Ovary (tissue), 10 donors: ENCODE measurements at places on chromosomes 2 and 18. TPM values are rescaled to one million over a fixed set of nuclear protein-coding genes. Genes with fewer than 3 reads are reported as not detected.

SAG gene
- total RNA-seq: not detected

NCKAP5 gene
- total RNA-seq: 2.6 TPM

LAPTM4A gene
- total RNA-seq: 304 TPM

CRACDL gene
- total RNA-seq: 5.0 TPM

DSC3 gene
- total RNA-seq: 0.10 TPM

CCDC68 gene
- 5.4 TPM for total RNA-seq

BOLL gene
- not detected for total RNA-seq

TEKT4 gene
- total RNA-seq: 0.18 TPM

EXOC6B gene
- 56.2 TPM for total RNA-seq

EPAS1 gene
- total RNA-seq: 124 TPM

GRCh38 chr18:13916559-13916958, 1.2 kb upstream of the MC2R start:
- H3K27ac ChIP-seq: no peak overlapping the region
- H3K4me1 ChIP-seq: no peaks in the 10 kb centered on the region
- no peak for DNase-seq
- no peak overlapping the region for H3K4me3 ChIP-seq
- H3K27me3 ChIP-seq: no peaks in the 10 kb centered on the region
- H3K36me3 ChIP-seq: no peaks in the 10 kb centered on the region

- DNase-seq: no peak
- H3K4me3 ChIP-seq: no peak overlapping the region
- H3K36me3 ChIP-seq: no peaks in the 10 kb centered on the region
- no peak overlapping the region for H3K27ac ChIP-seq
Measured at GRCh38 chr18:78984941-78985784, 5.5 kb downstream of the SALL3 start.

GRCh38 chr18:42392416-42392815, 437.4 kb downstream of the PIK3C3 start:
- H3K4me1 ChIP-seq: peaks cover 3% of the 10 kb centered on the region
- no peaks in the 10 kb centered on the region for H3K27me3 ChIP-seq
- no peak for DNase-seq
- H3K4me3 ChIP-seq: no peak overlapping the region

- DNase-seq: no peak
- no peak overlapping the region for H3K27ac ChIP-seq
- H3K36me3 ChIP-seq: no peaks in the 10 kb centered on the region
Measured at GRCh38 chr18:5998907-5999306, 103.6 kb upstream of the TMEM200C start.

GRCh38 chr2:127859712-127860085, 1.7 kb upstream of the POLR2D start:
- H3K4me3 ChIP-seq: no peak overlapping the region
- H3K27me3 ChIP-seq: no peaks in the 10 kb centered on the region
- peaks cover 9% of the 10 kb centered on the region for H3K4me1 ChIP-seq
- H3K36me3 ChIP-seq: no peaks in the 10 kb centered on the region
- no peak overlapping the region for H3K27ac ChIP-seq

- no peaks in the 10 kb centered on the region for H3K36me3 ChIP-seq
- no peak overlapping the region for H3K27ac ChIP-seq
- peaks cover 18% of the 10 kb centered on the region for H3K4me1 ChIP-seq
- no peak for DNase-seq
Measured at GRCh38 chr2:239955087-239955988, 69.8 kb downstream of the NDUFA10 start.

DNA sequence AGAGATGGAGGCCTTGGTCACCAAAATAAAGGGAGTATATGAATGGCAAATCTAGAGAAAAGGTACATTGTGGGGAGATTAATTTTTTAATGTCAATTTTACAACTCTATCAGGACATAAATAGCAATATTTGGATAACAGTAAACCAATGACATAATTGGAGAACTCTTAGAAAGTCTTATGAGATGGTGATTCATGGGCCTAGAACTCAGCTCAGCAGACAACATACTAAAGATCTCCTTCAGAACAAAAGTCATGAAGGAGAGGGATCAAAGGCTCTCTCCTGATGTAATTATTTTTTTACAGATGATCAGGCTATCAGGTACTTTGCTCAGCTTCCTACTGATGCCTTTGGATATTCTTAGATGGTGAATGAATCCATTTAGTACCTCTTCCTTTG, 90.0 kb downstream of the CRACDL start:
- no peak overlapping the region for H3K4me3 ChIP-seq
- H3K27ac ChIP-seq: no peak overlapping the region
- no peak for DNase-seq
- no peaks in the 10 kb centered on the region for H3K4me1 ChIP-seq
- H3K27me3 ChIP-seq: no peaks in the 10 kb centered on the region

DNA sequence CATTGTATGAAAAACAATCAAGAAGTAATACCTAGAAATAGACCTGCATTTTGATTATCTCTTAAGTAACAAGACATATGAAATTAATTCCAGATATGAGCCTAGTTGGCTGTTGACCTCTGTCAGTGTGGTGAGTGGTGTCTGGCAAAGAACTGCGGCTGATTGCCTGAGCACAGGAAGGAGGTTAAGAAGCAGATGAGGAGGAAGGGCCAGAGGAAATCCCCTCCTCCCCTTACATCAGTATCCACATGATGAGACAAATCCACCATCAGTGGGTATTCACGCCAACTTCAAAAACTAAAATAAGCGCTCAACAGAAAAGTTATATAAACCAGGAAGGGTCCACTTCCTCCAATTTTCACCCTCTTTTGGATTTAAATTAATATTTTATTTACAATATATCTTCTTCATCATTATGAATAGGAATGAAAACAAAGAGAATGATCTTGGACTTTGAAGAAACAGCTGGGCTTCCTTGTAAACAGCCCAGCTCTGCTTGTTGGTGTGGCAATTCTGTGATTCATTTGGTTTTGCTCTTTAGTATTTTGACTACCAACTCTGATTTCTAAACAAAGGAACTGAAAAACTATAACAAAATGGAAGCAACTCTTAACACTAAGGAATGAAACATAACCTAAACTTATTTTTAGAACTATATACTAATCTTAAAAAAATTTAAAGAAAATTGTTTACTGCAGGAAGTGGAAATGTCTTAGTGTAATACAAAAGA, 27.3 kb downstream of the RFTN2 start:
- DNase-seq: no peak
- H3K27ac ChIP-seq: no peak overlapping the region
- no peak overlapping the region for H3K4me3 ChIP-seq
- no peaks in the 10 kb centered on the region for H3K27me3 ChIP-seq
- no peaks in the 10 kb centered on the region for H3K4me1 ChIP-seq

DNA sequence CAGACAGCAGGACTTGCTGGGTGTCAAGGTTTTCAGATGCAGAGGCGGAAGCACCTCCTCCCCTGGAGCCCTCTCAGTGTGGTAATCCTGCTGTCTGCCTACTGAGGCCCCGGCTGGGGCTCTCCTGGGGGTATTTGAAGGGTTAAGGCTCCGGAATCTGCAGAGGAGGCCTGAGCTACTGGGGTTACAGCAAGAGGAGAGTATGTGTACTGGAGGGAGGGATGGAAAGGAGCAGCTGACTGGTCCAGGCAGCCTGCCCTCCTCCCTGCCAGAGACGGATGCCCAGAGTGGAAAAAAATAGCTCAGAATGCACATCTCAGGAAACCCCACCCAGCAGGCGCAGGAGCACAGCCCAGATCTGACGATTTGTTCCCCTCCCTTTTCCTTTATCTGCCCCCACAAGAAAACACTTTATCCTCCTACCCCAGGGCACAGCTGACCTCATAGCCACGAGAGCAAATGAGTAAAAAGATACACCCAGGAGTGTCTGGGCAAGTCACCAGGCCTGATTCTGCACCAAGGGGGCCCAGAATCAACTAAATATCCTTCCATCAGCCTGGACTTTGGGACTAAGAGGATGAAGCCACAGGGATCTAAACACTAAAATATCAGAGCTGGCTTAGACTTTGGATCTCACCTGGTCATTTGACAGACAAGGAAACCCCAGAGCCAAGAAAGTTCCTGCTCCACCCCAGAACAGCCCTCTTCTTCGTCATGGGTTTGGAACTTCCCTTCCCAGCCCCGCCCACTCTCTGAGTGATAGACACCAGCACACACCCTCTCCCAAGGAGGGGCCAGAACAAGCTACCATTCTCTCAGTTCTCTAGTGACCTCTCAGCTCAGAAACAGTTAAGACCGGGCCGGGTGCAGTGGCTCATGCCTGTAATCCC, 5.5 kb downstream of the TMBIM1 start:
- DNase-seq: peak; percentile 89
- H3K4me1 ChIP-seq: peaks cover 31% of the 10 kb centered on the region
- H3K27ac ChIP-seq: peak overlapping the region; percentile 58
- no peaks in the 10 kb centered on the region for H3K36me3 ChIP-seq
- H3K27me3 ChIP-seq: no peaks in the 10 kb centered on the region

GRCh38 chr2:188291617-188292347, at the start of gene GULP1:
GULP1 (plus strand) TSS chr2:188291874; CDS start chr2:188477703, 185,829 bp downstream.
- H3K4me1 ChIP-seq: peaks cover 2% of the 10 kb centered on the region
- no peaks in the 10 kb centered on the region for H3K36me3 ChIP-seq
- H3K27ac ChIP-seq: peak within 1 kb of the TSS; percentile 96
- peak within 1 kb of the TSS; percentile 59 for H3K4me3 ChIP-seq

- H3K36me3 ChIP-seq: no peaks in the 10 kb centered on the region
- no peaks in the 10 kb centered on the region for H3K4me1 ChIP-seq
- DNase-seq: no peak
- H3K27me3 ChIP-seq: no peaks in the 10 kb centered on the region
Measured at GRCh38 chr2:128695646-128696220, 377.1 kb upstream of the HS6ST1 start.

GRCh38 chr2:69619725-69620124, 23.8 kb downstream of the AAK1 start:
- H3K36me3 ChIP-seq: no peaks in the 10 kb centered on the region
- H3K4me1 ChIP-seq: peaks cover 7% of the 10 kb centered on the region
- H3K27me3 ChIP-seq: no peaks in the 10 kb centered on the region
- no peak overlapping the region for H3K4me3 ChIP-seq

GRCh38 chr18:10485475-10485874, 31.0 kb downstream of the APCDD1 start:
- H3K4me1 ChIP-seq: peaks cover 13% of the 10 kb centered on the region
- no peaks in the 10 kb centered on the region for H3K36me3 ChIP-seq
- DNase-seq: no peak
- H3K27ac ChIP-seq: no peak overlapping the region

DNA sequence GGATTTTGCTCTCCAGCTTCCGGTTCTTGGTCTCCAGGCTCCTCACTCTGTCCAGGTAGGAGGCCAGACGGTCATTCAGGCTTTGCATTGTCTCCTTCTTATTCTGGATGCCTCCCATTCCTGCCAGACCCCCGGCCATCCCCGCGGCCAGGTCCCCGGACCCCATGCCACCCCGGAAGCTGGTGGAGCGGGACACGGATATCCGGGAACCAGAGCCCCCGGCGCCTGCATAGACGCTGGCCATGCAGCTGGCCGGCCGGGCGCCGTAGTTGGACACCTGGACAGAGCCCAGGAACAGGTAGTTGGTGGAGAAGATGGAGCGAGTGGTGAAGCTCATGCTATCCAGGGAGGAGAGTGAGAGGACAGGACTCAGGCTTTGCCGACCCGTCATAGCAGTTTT, 23.5 kb upstream of the PPP1R1C start:
- no peak overlapping the region for H3K4me3 ChIP-seq
- no peaks in the 10 kb centered on the region for H3K4me1 ChIP-seq
- DNase-seq: no peak
- H3K36me3 ChIP-seq: no peaks in the 10 kb centered on the region
